Kidney (tissue), 22 donors: ENCODE measurements at places on chromosomes 7 and 10. TPM values are rescaled to one million over a fixed set of nuclear protein-coding genes. Genes with fewer than 3 reads are reported as not detected.

The TMUB1 gene
- total RNA-seq, result 36.9 TPM

The SPOCK2 gene
- total RNA-seq, result 19.7 TPM

The WNT8B gene
- total RNA-seq, result not detected

The ADO gene
- total RNA-seq, result 18.5 TPM

The UCMA gene
- total RNA-seq, result not detected

The PDE6C gene
- not detected for total RNA-seq
